Left lung (tissue), 14 donors: ENCODE measurements at places on chromosomes 16 and 17. TPM values are rescaled to one million over a fixed set of nuclear protein-coding genes. Genes with fewer than 3 reads are reported as not detected.

Gene CMTM4
- 72.3 TPM for total RNA-seq

Gene CCDC200
- not detected for total RNA-seq

Gene C16orf92
- total RNA-seq, result not detected

Gene MYOCD
- total RNA-seq, result 3.3 TPM

Gene OMG
- total RNA-seq, result 5.0 TPM

Gene B4GALNT2
- total RNA-seq, result 0.16 TPM

Gene ASPHD1
- 15.6 TPM for total RNA-seq

Gene OR1F1
- total RNA-seq, result not detected

Gene PARD6A
- 3.8 TPM for total RNA-seq

Gene ZFHX3
- total RNA-seq, result 21.4 TPM

Gene KRT20
- total RNA-seq, result not detected

Gene ADAD2
- 0.09 TPM for total RNA-seq

Gene CACNA1H
- 14.0 TPM for total RNA-seq

Gene GPRC5B
- 14.1 TPM for total RNA-seq

Gene USP43
- 4.9 TPM for total RNA-seq

Gene MRC2
- total RNA-seq, result 93.3 TPM

Gene PIK3R5
- 19.4 TPM for total RNA-seq

Gene NOXO1
- 5.6 TPM for total RNA-seq

Gene MYH3
- 1.5 TPM for total RNA-seq

Gene HAGHL
- 9.9 TPM for total RNA-seq

Gene TVP23A
- 0.47 TPM for total RNA-seq

Gene GPRC5C
- total RNA-seq, result 107 TPM

Gene SUMO2
- total RNA-seq, result 344 TPM

Gene LRRC37A
- total RNA-seq, result 3.2 TPM

Gene TBC1D3B
- total RNA-seq, result 8.8 TPM

Gene IRF8
- 33.6 TPM for total RNA-seq

Gene NGFR
- 3.8 TPM for total RNA-seq

Gene HSD11B2
- total RNA-seq, result 3.9 TPM

Gene CD300H
- total RNA-seq, result not detected

Gene TP53TG3B
- total RNA-seq, result not detected

Gene PITPNM3
- total RNA-seq, result 12.3 TPM

Gene DHRS7C
- total RNA-seq, result not detected

Gene TMEM220
- total RNA-seq, result 7.6 TPM

Gene DNAI2
- total RNA-seq, result not detected

Gene KIF2B
- not detected for total RNA-seq

Gene ZNF423
- total RNA-seq, result 7.8 TPM

Gene MMP15
- 38.7 TPM for total RNA-seq

Gene HNF1B
- total RNA-seq, result 25.2 TPM

Gene FOXN1
- total RNA-seq, result 0.29 TPM

Gene TSNAXIP1
- total RNA-seq, result 0.52 TPM

Gene UTS2R
- not detected for total RNA-seq

Gene KCNJ16
- total RNA-seq, result 0.38 TPM

Gene KRT31
- total RNA-seq, result not detected

Gene SLFN13
- total RNA-seq, result 32.1 TPM

Gene NPIPB9
- total RNA-seq, result 1.2 TPM

Gene KRT15
- 27.8 TPM for total RNA-seq
